ENCODE measurements at places on chromosomes 2 and 18. TPM values are rescaled to one million over a fixed set of nuclear protein-coding genes. Genes with fewer than 3 reads are reported as not detected.

Gene FBLN7
- total RNA-seq, result 4.1 TPM

Gene NEURL3
- total RNA-seq, result not detected

Gene FIGN
- 37.7 TPM for total RNA-seq

Gene MYO1B
- 91.1 TPM for total RNA-seq

Gene PPM1B
- total RNA-seq, result 36.2 TPM

Gene MOGAT1
- not detected for total RNA-seq

Gene CENPA
- 4.6 TPM for total RNA-seq

Gene G6PC2
- total RNA-seq, result not detected

- no peak overlapping the region for H3K4me3 ChIP-seq
- H3K27ac ChIP-seq, result no peak overlapping the region
- no peaks in the 10 kb centered on the region for H3K36me3 ChIP-seq
- DNase-seq, result no peak
- no peaks in the 10 kb centered on the region for H3K4me1 ChIP-seq
Observed at GRCh38 chr2:194870974-194871535, 786.0 kb upstream of the SLC39A10 start.

DNA sequence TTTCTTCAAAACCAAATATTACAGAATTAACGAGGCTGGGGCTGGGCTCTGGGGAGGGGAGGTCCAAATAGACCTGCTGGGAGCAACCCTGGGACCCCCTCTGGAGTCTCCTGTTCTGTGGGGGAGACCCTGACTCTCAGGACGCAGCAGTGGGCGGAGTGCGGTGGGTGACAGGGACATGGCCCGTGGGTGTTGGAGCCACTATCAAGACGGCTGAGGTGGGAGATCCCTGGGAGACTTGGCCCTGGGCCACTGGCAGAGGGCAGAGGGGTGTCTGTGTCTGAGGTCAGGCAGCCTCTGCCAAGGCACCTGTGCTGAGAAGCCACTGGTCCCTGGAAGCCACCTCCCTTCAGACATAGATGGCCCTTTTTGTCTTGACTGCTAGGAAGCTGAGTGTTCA, 79.5 kb upstream of the CTDP1 start:
- no peak overlapping the region for H3K4me3 ChIP-seq
- no peak overlapping the region for H3K27ac ChIP-seq
- DNase-seq, result no peak
- H3K36me3 ChIP-seq, result no peaks in the 10 kb centered on the region
- no peaks in the 10 kb centered on the region for H3K4me1 ChIP-seq

DNA sequence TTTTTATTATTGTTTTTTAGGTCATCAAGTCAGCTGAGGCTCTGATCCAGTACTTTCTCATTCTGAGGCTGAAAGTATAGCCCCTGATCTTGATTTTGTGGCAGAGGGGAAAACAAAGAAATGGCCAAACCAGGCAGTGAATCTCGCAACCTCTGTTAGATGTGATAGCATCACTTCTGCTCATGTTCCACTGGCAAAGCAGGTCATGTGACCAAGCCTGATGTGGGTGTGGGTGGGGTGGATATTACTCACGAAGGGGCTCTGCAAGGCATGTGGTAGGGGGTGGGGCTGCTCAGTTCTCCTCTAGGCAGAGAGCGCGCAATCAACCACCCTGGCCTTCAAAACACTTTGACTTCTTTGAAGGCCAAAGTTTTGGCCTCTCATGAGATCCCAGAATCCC, 254.2 kb downstream of the MYCN start:
- H3K27ac ChIP-seq, result no peak overlapping the region
- H3K27me3 ChIP-seq, result no peaks in the 10 kb centered on the region

DNA sequence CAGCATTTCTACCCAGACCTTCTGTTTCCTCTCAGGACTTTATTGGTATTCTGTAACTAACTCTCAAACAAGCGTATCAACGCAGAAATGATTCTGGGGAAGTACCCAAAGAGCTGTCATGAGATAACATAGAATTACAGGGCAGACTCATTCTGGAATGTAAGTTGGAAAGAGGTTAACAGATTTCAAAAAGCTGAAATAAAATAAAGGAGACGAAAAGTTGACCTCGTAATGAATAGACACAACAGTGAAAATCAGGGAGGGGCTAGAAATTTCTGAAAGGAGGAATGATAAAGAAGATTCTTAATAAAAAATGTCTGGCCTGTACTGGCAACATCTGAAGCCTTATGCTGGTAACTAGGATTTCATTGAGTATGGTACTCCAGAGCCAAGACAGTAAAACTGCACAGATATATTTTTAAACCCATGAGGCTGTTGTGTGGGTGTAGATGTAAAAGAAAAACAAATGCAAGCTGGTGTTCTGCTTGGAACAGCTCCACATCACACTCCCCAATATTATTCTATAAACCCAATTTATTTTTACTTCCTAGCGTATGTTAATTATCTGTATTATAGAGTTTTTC, 23.9 kb downstream of the RBMS1 start:
- H3K4me1 ChIP-seq, result peaks cover 57% of the 10 kb centered on the region
- H3K4me3 ChIP-seq, result no peak overlapping the region
- DNase-seq, result no peak
- H3K27me3 ChIP-seq, result no peaks in the 10 kb centered on the region
- peak overlapping the region; percentile 18 for H3K27ac ChIP-seq

GRCh38 chr2:6773007-6773693, 92.6 kb downstream of the CMPK2 start:
- peaks cover 18% of the 10 kb centered on the region for H3K27me3 ChIP-seq
- no peak overlapping the region for H3K27ac ChIP-seq
- no peaks in the 10 kb centered on the region for H3K36me3 ChIP-seq
- peaks cover 9% of the 10 kb centered on the region for H3K4me1 ChIP-seq
- peak overlapping the region; percentile 50 for H3K4me3 ChIP-seq

DNA sequence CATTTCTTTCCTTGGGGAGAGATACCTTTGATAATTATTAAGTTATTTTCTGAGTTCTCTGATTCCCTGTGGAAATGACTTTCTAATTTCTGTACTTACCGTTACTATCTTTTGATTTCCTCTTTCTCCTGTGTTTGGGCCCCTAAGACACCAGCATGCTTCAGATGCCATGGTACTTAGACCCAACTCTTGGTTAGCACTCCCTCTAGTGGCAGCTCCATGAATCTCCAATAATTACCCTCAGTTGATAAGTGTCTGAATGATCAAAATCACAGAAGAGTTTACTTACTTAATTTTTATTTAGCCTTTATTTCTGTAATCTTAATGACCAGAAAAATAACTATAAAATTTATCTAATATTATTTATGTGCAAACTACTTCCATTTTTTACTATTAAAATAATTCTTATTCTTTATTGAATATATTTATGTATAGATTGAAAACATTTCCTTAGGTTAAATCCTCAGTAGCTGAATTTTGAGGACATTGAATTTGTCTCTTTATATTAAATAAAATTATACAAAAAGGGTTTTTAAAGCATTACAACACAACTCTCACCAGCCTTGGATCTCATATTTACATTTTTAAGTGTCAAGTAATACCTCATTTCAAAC, 300.4 kb downstream of the KCNS3 start:
- no peaks in the 10 kb centered on the region for H3K36me3 ChIP-seq
- no peak for DNase-seq
- H3K27me3 ChIP-seq, result peaks cover 2% of the 10 kb centered on the region

DNA sequence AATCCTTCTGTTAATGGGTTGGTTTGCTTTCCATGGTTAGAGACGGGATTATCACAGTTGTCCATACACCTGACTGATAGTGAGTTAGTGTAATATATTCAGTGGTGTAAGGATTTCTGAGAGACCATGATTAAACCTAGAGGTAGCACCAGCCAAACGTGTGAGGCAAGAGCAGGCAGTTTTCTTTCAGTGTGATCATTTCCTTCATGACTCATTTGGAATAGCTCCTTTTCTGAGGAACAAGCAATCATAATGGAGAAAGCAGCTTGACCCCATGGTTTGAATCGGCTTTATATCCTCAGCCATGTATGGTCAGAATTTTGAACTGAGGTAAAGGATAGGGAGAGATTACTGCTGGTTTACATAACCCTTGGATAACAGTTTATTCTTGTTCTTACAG, 2.9 kb downstream of the MXD1 start:
- no peak for DNase-seq
- no peaks in the 10 kb centered on the region for H3K27me3 ChIP-seq
- H3K36me3 ChIP-seq, result peaks cover 7% of the 10 kb centered on the region
- no peak overlapping the region for H3K27ac ChIP-seq

DNA sequence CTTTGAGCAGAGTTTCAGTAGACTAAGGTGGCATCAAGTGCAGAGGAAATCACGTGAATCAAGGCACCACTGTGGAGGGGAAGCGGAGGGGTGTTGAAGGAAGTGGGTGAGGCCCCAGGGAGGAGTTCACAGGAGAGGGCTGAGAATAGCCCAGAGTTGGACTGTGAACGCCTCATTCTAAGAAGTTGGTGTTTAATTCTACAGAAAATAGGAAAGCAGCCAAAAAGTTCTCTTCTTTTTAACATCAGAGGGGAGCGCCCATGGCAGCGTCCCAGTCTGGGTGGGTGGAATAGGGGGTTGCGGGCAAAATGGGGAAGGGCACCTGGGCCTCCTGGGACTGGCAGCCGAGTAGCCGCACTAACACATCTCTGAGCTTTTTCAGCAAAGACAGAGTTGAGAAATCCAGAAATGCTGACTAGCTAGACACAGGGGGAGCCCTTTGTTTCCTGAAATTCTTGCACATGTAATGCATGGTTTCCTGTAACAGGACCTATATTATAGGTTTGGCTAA, 97.0 kb downstream of the NEB start:
- peaks cover 3% of the 10 kb centered on the region for H3K27me3 ChIP-seq
- no peak overlapping the region for H3K4me3 ChIP-seq
- H3K4me1 ChIP-seq, result peaks cover 13% of the 10 kb centered on the region
- no peak for DNase-seq
- peak overlapping the region; percentile 31 for H3K27ac ChIP-seq

DNA sequence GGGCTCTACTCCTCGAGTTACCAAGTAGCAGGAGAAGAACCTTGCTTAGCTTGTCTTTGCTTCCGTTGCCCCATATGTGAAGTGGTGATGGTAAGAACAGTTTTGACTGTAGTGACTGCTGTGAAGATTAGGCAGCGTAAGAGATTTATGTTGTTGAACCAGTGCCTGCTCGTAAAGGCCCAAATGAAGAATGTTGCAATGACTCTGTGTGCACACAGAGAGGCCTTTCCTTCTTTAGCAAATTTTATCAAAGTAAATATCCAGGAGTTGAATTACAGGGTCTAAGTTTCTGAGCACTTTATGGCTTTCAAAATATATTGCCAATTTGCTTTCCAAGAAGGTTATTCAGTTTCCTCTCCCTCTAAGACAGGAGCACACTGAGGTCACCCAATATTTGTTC, 14.5 kb downstream of the NTSR2 start:
- H3K36me3 ChIP-seq, result no peaks in the 10 kb centered on the region
- H3K27ac ChIP-seq, result no peak overlapping the region
- no peak overlapping the region for H3K4me3 ChIP-seq
- peaks cover 54% of the 10 kb centered on the region for H3K27me3 ChIP-seq
- no peaks in the 10 kb centered on the region for H3K4me1 ChIP-seq

DNA sequence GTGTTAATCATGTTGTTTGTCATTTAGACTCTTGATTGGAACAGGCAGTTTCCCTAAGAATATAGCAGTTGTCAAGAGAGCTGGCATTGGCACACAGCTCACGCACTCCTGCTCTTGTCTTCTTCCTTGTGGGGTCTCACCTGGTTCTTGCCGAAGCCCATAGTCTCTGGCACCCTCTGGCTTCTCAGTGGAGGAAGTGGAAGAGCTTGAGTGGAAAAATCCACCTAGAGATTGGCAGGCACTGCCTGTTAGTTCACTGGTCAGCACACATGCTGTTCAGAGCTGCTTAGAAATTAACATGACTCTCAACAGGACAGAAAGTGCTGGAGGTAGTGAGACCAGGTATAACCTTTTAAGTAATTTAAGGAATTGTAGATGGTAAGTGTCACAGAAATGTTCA, 28.3 kb downstream of the SCTR start:
- no peak overlapping the region for H3K4me3 ChIP-seq
- H3K27ac ChIP-seq, result no peak overlapping the region
- H3K36me3 ChIP-seq, result peaks cover 2% of the 10 kb centered on the region
- H3K4me1 ChIP-seq, result peaks cover 11% of the 10 kb centered on the region
- DNase-seq, result no peak
